NB4 (cell line): ENCODE measurements at places on chromosomes 13 and 19.

DNA sequence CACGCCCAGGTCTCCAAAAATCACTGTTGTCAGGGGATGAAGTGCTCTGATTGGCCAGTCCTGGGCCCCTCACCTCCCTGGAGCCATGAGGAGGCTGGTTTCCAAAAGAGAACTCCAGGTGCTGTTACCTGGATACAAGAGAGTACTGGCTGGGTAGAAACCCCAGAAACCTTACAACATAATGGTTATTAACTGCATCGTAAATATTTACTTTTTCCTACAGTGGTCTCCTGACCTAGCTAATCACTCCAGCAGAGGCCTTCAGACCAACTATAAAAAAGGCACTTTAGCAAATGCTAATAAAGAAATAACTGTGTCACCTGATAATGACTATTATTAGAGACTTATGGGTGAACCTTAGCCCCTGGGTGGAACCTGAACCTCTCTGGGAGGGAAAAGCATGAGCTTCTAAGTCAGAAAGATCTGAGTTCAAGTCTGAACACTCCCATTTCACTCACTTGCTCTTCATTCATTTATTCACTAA lies 1.5 kb upstream of the IGSF23 start:
- DNase-seq, result no peak

DNA sequence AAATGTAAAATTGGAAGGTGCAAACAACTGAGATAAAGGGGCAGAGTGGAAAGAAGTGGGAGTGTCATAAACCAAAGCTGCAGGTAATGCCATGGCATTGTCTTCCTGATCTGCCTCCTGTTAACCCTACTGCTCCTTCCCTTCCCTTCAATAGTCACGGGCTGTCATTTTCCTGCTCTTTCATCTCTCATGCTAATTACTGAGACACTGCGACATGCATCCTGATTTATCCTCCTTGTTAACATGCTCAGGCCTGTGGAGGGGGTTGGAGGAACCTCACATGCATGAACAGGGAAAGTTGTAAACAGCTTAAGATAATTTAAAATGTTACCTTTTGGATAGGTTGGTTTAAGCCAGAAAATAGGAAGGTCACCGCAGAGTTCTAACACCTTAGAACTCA lies 27.2 kb downstream of the CNMD start:
- DNase-seq, result no peak

DNA sequence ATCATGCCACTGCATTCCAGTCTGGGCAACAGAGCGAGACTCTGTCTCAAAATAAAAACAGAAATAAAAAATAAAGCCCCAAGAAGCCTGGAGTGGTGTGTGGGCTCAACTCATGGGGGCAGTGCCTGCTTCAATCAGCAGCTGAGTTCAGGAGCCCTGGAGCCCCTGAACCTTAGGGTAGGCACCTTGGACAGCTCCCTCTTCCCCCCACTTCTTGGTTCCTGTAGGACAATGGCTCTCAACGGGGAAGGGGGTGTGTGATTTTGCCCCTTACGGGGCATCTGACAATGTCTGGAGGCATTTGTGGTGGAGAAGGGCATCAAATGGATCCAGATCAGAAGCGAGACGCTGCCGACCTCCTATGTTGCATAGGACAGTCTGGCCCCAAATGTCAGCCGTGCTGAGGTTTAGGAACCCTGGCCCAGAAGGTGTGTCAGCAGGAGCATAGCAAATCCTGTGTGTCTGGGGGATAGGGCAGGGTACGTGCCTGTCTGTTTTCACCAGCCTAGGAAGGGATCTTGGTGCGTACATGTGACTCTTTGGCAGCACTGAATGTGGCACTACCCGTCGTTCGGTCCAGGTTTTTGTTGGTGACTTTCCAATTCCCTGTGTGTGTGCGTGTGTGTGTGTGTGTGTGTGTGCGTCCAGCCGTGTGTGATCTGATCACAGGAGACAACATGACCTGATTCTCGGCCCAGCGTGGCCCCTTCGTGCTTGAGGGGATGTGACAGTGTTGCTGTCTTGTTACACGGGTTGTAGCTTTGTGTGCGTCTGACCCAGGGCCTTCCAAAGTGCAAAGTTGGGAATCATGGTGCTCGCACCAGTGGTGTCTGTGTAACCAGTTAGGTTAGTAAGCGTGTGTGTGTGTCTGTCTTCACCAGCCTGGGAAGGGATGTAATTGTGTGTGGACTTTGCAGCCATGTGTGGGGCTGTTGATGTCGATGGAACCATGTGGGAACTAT lies 7.5 kb downstream of the IGLON5 start:
- DNase-seq, result peak; percentile 43

- DNase-seq, result no peak
Measured at GRCh38 chr13:29020314-29020713, 200.2 kb downstream of the MTUS2 start.

DNA sequence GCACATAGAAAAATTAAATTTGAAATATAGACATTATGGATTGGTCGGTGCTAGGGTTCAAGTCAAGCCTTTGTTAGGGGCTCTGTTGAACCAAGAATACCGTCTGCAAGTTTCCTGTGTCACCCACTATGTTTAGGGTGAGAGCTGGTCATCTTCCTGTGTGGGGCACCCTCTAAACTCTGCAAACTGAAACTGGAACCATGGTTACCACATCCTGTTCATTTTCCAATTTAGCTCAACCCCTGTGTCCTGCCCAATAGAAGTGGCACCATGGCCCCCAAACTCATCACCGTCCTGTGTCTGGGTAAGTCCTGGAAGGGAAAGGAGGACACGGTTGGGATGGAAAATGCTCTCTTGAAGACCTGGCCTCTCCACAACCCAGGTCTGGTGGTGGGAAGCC lies 29.9 kb downstream of the LAIR2 start:
- DNase-seq, result peak; percentile 51

DNA sequence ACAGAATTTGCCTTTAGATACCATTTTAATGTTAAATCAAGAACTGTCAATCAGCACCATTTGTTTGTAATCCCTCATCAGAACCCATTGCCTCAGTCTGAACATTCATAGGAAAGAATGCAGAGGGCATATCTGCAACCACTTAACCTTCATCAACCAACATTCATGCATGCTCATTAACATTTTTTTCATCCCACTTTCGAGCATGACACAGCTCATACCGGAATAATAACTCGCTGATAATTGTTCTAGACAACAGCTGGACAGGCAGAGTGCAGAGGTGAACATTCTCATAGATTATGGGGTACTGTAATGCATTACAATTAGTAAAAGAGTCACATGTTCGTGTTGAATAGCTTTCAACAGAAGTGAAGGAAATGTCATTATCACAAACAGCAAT lies 216.8 kb downstream of the DIAPH3 start:
- DNase-seq, result no peak

- DNase-seq, result no peak
Measured at GRCh38 chr19:653425-653824, 9.6 kb downstream of the RNF126 start.
